Left lung (tissue), 14 donors: ENCODE measurements at places on chromosomes 12 and 14. TPM values are rescaled to one million over a fixed set of nuclear protein-coding genes. Genes with fewer than 3 reads are reported as not detected.

Gene RPGRIP1
- 0.41 TPM for total RNA-seq

Gene LRRK2
- 351 TPM for total RNA-seq

Gene LRP6
- 47.1 TPM for total RNA-seq

Gene CCDC197
- total RNA-seq: not detected

DNA sequence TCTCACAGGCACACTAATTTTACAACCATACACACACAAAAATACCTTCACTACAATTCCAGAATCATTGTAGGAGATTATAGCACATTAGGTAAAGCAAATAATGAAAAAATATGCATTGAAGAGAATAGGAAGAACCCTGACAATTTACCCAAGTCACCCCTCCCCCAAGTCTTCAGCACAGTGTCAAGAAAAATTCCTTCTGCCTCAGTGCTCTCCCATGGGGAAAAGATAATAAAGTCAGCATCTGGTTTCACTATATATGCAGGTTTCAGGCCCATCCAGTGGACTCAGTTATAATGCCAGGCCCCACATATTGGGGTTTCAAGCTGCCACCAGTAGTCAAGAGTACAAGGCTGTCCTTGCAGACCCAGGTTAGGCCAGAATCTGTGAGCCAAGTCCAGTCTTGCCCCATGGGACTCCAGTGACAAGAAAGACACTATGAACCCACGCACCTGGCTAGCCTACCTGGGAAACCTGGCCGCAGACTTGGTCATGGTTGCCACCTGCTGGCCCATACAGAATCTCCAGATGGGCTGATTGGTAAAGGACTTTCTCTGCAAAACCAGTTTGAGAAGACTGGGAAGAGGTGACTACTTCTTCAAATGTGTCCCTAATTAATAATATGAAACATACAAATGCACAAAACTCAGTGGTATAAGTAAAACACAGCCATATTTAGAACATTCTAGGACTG is 398.6 kb upstream of the FLRT2 start:
- no peaks in the 10 kb centered on the region for H3K4me1 ChIP-seq
- H3K27ac ChIP-seq: no peak overlapping the region
- no peaks in the 10 kb centered on the region for H3K27me3 ChIP-seq

GRCh38 chr14:72645706-72646105 is 248.2 kb downstream of the DPF3 start:
- no peaks in the 10 kb centered on the region for H3K36me3 ChIP-seq
- no peak overlapping the region for H3K27ac ChIP-seq
- H3K4me1 ChIP-seq: no peaks in the 10 kb centered on the region
- DNase-seq: no peak
- H3K4me3 ChIP-seq: no peak overlapping the region
